ENCODE measurements at places on chromosomes 11 and 22.

DNA sequence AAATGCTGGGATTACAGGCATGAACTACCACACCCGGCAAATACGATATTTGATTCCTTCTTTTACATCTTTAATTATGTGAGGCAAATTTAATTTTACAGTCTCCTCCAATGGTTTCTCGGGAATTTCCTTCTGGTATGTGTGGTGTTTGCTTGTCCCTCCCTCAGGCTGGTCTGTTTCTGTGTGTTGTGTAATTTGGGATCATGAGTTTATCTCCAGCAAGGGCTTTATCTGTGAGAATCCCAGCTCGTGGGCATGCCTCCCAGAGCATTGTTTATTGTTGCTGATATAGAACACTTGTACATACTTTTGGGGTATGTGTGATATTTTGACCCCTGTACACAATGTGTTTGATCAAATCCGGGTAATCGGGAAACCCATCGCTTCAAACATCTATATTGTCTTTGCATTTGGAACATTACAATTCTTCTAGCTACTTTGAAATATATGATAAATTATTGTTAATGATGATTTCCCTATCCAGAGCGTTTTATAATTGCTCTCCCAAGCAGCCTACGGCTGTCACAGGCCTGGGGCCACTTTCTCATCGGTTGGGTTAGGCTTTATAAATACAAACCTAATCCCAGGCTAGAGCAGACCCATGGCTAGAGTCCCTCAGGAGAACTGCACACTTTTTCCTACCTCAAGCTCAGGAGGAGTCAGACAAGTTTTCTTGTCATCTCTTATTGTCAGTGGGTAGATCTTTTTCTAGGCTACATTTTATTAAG, 15.0 kb upstream of the PRR5 start:
- no peak for DNase-seq

GRCh38 chr11:117876341-117877119, at the start of gene FXYD6:
Gene FXYD6 (minus strand): TSS chr11:117876658. CDS start chr11:117842776, 33,882 bp downstream.
- DNase-seq, result no peak

GRCh38 chr11:1521382-1522080, 35.0 kb upstream of the MOB2 start:
- no peak for DNase-seq

DNA sequence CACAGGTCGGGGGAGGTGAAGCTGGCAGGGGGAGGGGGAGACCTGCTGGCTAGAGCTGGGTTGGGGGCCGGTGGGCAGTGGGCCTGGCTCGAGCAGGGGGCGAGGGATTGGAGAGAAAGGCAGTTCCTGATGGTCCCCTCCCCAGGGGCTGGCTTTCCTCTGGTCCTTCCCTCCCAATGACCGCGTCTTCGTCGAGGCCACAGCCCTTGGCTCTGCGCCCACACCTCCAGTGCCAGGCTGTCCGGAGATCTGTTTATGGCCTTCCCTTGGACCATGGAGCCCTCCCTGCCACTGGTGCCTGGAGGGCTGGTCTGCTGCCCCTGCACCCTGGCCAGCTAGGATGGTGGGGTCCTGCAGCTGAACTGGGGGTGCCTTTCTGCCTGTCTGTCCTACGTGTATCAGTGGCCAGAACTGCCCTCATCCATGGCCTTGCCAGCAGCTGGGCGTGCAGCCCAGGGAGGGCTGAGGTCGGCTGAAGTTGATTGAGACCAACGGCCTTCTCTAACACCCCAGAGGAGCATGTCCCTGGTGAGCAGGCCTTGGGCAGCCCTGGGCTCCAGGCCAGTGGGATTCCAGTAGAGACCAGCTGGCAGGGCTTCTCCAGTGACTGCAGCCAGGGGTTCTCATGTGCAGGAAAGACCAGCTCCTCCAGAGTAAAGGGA, 12.3 kb downstream of the TANGO2 start:
- DNase-seq, result no peak

- DNase-seq, result no peak
Observed at GRCh38 chr22:19872779-19873137, 18.1 kb upstream of the GNB1L start.
